SJSA1 (cell line): ENCODE measurements at places on chromosomes 12 and 14. TPM values are rescaled to one million over a fixed set of nuclear protein-coding genes. Genes with fewer than 3 reads are reported as not detected.

The BCL11B gene
- total RNA-seq, result 2.1 and 2.6 TPM in 2 replicates

The ASB2 gene
- total RNA-seq, result 14.9 and 22.0 TPM in 2 replicates

The ANGEL1 gene
- total RNA-seq, result 3.0 and 4.7 TPM in 2 replicates

The IAPP gene
- total RNA-seq, result not detected in 2 replicates

The HRK gene
- not detected in 2 replicates for total RNA-seq

The LALBA gene
- not detected in 2 replicates for total RNA-seq

The CPNE6 gene
- total RNA-seq, result not detected in 2 replicates

The PRKAG1 gene
- total RNA-seq, result 36.4 and 47.3 TPM in 2 replicates

The FLVCR2 gene
- total RNA-seq, result 0.09 and 0.39 TPM in 2 replicates

The ACOT6 gene
- not detected in 2 replicates for total RNA-seq

The RND1 gene
- not detected in 2 replicates for total RNA-seq

The FAM186B gene
- 0.06 and 0.18 TPM in 2 replicates for total RNA-seq

The CRIP2 gene
- 1.1 and 3.8 TPM in 2 replicates for total RNA-seq

The SERPINA6 gene
- total RNA-seq, result not detected in 2 replicates

The MEG3 gene
- total RNA-seq, result 37.3 and 39.1 TPM in 2 replicates

The KRT83 gene
- not detected in 2 replicates for total RNA-seq
